ENCODE measurements at places on chromosomes 4 and X.
A peak's percentile ranks its signal among the peaks of the same experiment; 100 is the strongest.

- DNase-seq: no peak
These were observed 719.4 kb downstream of the ADGRL3 start for GRCh38 chr4:61919561-61919960.

GRCh38 chr4:157280673-157281072, 60.1 kb downstream of the GRIA2 start:
- no peak for DNase-seq

DNA sequence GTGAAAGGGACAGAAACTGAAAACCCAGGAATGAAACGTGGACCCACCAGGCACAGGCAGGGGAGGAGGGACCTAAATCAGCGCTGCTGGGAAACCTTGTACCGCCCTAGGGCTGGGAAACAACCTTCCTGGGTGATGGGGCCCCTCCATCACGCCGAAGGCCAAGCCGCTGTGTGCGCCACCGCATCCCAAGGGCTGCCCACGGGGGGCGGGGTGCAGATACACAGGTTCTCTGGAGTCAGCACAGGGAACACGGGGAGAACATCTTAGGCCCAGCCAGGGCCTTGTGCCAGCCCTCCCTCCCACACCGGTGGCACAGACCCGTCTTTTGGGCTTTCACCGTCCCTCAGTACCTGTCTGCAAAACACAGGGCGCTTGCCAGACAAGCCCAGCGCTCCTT, 13.0 kb downstream of the UVSSA start:
- DNase-seq: no peak

DNA sequence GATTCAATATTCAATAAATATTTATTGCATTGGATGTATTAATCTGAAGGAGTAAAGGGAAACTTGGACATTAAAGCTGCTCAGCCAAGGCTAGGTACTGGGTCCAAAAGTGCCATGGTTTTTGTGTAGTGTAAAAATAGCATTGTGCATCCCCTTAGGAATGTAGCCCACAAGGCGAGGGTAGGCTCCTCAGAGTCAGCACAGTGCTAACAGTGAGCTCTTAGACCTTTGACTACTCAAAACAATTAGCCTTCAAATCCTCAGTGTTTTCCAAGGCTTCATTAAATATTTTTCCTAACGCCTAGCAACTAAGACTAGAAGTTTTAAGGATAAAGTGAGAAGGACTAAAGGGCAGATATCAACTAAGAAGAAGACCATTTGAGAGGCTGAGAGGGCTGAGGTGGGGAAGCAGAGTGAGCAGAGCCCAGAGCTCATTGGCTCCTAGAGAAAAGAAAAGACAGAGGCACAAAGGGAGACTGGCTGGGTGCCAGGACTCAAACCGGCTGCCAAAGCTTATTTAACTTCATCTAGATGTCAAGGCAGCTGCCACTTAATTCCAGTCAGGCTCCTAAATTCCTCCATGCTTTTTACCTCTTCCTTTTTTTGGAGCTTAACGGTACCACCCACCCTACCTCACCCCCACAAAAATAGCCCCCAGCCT, 17.0 kb downstream of the PRKG2 start:
- DNase-seq: peak; percentile 13
